NCI-H1930 (cell line): ENCODE measurements at places on chromosomes 7 and 10.

GRCh38 chr10:91196268-91197048 is 24.0 kb upstream of the PCGF5 start:
- DNase-seq = no peak

DNA sequence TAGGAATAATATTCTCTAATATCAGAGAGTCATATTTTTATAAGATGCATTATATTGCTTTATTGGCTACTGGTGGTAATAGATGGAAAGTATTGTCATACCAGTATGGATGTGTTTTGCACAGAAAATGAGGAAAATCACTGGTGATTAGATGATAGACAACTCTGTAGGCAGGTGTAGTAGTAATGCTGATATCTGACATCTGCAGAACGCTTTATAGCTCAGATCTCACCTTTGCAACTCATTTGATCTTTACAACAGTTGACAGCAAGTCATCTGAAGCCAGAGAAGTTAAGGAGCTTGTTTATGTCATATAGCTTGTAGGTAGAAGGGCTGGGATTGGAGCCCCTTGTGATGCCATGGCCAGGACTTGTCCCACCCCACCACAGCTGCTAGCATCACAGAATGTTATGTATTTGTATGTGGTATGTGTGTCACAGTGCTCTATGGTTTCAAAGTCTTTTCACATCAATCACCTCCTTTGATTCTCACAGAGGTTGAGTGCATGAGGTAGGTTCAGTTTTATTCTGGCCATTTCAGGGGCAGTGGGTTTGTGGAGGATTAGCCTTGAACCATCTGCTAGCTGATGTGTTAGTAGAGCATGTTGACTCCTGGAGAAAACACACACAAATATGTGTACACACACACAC is 140.0 kb downstream of the SORCS3 start:
- no peak for DNase-seq

GRCh38 chr7:139844779-139845442 is 15.8 kb downstream of the TBXAS1 start:
- no peak for DNase-seq

DNA sequence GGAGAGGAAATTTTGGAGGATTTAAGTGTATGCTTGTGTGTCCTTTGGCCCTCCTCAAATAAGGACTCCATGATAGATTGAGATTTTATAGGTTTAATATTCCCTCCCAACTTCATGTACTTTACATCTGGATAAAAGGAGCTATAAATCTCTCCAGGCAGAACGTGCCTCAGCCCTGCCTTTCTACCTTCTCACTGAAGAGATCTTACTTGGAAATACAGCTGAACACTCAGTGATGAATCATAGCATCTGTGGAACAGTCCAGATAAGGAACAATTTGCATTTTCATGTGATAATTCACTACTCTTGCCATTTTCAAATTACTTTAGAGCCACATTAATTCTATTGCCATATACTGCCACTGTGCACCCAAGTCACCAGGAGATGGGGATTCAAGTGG is 364.6 kb upstream of the PODXL start:
- DNase-seq = no peak

DNA sequence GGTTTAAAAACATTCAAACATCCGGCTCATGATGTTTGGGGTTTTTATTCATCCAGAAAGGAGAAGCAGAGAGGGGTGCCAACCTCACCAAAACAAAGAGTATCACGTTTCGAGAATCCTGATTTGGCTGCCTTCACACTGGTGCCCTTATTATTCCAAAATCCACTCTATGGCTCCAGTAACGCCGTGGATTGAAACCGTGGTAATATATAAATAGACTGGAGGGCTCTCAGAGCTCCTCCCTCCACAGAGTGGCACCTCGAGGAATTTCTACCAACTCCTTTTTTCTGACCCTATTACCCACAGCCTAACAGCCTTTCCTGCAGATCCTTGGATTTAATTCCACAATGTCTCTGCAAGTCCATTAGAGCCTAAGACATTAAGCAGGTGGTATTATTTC is 353.6 kb downstream of the CRPPA start:
- no peak for DNase-seq

DNA sequence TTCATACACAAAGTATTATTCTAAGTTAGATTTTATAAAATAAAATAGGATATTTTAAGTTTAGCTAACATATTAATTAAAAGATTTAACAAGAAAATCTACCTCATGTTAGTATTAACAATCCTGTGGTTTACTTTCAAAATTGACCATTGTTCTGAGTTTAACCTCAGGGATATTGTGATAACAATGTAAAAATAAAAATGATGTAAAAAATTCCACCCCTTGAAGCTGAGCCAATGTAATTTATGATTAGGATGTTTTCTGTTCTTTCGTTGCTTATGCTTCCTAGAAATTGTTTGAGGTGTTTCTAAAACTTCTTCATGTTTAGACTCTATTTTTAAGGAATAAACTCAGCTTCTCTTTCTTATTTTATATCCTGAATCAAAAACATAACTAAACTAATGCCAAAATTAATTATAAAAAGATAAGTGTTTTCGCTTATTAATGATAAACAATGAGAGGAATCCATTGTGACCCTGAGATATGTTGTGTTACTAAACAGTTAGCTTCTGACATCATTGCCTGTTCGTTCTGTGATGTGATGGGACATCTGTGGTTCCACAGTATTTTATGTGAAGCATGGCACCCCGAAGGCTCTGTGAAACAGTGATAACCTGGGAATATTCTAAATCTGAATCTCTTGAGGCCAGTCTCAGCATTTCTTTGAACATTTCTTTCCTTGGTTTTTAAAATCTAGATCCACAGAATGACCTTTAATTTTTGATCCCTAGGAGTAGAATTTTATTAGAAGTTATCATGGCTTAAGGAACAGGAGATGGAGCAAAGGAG is 340.8 kb downstream of the ARL4A start:
- no peak for DNase-seq
